Right lung (tissue), 10 donors: ENCODE measurements at places on chromosomes 5 and 9.
A peak's percentile ranks its signal among the peaks of the same experiment; 100 is the strongest.

GRCh38 chr5:110297152-110297670, 429.3 kb downstream of the TMEM232 start:
- DNase-seq, result no peak

DNA sequence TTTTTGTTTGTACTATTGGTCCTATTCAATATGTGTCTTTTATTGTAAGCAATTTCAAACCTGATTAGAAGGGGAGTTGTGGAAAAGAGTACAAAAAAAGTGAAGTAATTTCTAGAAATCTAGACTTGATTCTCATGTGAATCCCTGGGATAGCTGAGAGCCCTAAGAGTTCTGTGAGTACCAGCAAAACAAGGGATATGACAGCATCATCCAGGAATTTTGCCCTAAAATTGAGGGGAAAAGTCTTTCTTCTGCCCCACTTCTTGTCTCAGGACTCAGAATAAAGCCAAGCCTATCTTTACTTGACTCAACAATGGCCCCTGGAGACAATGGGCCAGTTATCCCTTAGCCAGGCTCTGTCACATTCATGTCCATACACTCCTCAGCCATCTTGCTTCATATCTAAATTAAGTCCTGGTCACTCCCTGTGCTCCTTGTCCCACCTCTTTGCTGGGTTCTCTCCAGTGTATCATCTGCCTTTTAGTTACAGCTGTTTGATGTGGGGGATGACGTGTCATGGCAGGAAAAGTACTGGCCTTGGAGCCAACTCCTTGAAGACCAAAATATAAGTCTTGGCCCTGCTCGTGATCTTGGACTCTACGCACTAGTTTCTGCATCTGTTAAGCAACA, 81.2 kb downstream of the ADAMTS12 start:
- DNase-seq, result no peak

DNA sequence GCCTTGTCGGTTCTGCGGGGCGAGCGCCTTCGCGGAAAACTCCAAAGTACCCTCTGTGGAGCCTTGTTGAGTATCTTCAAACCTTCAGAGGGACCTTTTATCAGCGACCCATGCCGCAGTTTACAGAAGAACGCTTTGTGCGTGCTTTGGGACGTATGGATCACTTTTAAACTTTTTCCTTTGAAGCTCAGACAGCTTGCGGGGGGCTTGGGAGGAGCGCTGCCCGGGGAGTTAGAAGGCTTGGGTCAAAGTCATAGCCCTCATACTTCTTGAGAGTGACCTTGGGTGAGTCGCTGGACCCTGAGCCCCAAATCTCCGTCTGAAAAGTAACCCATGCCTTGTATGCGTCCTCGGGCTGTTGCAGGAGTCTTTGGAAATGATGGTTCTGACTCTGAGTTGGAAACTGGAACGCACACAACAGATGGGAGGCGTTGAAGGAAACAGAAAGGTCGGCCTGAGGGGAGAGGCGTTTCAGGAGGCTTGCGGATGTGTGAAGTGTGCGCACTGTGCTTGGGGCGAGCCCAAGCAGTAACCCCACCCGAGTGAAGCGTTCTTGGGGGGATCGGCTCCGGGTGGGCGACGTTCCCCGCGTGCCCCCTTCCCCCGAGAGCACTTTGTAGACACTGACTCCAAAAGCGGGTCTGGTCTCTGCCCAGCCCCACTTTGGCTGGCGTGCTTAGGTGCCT, 661 bp upstream of the SLC25A51 start:
- DNase-seq, result no peak

DNA sequence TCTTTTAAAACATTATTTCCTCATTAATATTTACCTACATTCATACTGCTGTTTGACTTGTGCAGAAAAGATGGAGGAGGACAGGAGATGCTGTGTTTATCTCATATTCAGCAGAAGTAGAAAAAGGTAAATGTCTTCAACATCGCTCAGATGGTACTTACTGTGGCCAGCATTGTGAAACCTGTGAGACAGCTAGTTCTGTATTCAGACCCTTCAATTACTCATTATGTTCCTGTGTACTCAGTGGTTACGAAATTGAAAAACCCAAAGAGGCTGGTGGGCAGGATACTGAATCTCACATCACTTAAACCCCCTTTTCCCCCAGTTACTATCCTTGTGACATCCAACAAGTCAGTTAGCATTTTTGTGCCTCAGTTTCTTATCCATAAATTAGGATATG, 216.0 kb downstream of the KDM4C start:
- no peak for DNase-seq

GRCh38 chr9:126412905-126413304, 86.3 kb downstream of the MVB12B start:
- no peak for DNase-seq

DNA sequence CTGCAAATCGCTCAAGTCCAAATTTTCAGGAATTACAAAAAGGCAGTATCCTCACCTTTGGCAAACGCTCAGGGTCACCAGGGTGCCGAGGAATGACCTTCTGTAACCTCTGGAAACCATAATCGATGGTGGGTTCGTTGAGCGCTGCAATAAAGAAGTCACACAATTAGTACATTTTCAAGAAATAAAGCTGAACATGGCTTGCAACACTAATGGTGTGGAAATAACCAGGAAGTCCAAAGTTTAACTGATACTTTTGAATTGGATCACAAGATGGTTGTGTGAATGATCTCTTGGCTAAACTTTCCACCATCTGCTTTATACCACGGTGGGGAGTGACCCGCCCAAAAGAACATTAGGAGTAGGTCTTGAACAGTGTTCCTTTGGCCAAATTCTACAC, 368.7 kb downstream of the EBF1 start:
- no peak for DNase-seq

GRCh38 chr5:115413651-115414050, 117.2 kb upstream of the CCDC112 start:
- no peak for DNase-seq

- no peak for DNase-seq
These were observed 22.9 kb upstream of the SPATA31C2 start for GRCh38 chr9:88161144-88161543.

DNA sequence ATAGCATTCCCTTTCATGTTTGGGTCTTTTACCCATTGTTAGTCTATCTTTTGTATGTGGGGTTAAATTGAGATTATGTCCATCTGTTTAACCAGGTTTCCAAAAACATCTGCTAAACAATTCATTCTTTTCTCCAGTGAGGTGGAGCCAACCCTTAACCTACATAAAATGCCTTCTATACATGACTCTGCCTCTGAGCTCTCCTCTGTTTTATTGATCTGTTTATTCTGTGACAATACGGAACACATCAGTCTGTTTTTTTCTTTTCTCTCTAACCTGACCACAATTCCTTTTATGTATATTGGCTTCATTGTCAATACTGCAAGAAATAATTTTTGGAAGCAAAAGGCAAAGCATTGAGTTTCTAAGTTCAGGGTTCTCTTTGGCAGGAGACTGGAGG, 9.9 kb upstream of the ARL15 start:
- no peak for DNase-seq

- no peak for DNase-seq
These were observed 106.7 kb upstream of the IER5L start for GRCh38 chr9:129284607-129285291.

DNA sequence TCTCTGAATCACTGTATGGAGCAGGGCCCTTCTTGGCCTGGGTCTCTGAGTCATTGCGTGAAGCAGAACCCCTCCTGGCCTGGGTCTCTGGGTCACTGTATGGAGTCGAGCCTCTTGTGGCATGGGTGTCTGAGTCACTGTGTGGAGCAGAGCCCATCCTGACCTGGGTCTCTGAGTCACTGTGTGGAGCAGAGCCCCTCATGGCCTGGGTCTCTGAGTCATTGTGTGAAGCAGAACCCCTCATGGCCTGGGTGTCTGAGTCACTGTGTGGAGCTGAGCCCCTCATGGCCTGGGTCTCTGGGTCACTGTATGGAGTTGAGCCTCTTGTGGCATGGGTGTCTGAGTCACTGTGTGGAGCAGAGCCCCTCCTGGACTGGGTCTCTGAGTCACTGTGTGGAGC, 94.0 kb upstream of the RAPGEF1 start:
- DNase-seq, result no peak

GRCh38 chr5:127064253-127064840, 9.0 kb downstream of the C5orf63 start:
- no peak for DNase-seq

DNA sequence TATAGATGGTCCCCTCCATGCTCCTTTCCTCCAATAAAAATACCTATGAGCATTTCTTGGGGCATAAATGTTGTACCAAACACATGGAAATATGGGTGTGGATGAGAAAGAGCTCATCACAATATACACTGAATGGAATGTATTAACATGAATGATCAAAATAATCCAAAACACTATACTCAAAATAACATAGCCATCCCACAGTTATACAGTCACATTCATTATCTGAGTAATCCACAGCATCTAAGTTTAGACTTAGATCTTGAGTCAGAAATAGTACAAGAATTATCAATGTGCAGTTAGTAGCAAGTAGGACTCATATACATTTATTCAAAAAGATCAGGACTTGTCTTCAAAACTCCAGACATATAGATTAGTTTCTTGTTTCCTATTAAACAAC, 175.2 kb upstream of the NREP start:
- DNase-seq, result no peak

DNA sequence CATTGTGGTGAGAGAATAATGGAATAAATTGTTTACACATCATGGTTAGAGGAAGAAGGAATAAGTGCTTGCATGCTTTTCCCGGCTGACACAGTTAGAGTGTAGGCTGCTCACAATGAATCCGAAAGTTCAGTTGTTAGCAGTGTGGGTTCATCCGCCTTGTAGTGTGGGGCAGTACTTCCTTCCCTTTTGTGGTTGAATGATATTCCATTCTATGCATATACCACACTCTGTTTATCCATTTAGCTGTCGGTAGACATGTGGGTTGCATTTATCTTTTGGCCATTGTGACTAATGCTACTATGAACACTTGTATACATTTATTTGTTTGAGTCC, 84.0 kb downstream of the COL5A1 start:
- no peak for DNase-seq

DNA sequence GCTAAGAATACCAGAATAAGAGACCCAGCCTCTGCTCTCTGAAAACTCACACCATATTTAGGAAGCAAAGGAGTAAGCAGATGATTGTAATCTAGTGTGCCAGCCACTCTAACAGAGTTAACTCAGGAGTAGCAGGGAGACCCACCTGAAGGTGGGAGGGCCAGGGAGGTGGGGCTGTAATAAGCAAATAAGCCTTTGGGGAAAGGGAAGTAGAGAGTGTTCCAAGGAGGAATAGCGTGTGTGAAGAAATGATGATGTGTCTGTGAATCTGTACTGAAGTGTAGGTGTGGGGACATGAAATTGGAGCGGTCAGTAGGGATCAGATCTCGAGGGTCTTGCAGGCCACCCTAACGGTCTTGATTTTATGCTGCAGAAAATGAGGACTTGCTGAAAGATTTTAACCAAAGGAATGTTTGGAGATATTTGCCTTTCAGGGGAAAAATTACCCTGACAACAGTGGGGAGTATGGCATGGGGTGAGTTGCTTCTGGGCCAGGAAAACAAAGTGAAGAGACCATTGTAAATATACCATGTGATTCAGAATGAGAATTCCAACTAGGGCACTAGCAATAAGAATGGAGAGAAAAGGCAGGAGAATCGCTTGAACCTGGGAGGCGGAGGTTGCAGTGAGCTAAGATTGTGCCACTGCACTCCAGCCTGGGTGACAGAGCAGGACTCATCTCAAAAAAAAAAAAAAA, 44.1 kb upstream of the FSD1L start:
- no peak for DNase-seq

DNA sequence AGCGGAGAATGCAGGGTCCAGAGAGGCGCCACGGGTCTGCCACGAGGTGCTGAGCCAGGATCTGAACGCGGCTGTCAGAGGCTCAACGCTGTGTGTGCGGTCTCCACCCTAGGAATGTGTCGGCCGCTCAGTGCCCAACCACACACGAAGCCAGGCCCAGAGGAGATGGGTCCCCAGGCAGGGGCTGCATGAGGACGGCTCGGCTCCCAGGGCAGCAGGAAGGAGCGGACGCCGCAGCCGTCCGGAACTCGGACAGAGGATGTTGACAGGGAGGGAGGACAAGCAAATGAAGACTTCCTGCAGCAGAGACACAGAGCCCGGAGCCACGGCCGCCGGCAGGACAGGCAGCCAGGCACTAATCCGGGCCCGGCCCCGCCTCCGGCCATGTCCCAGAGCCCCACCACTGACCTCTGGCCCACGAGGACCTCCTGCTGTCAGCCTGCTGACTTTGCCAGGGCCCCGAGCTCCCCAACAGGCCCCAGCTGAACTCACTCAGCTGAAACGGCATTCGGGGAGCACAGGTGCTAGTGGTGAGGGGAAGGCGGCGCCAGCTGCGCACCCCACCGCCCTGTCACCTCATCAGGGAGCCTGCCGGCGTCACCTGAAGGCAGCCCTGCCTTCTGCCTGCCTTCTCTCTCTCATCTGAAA, 12.7 kb downstream of the VAV2 start:
- peak; percentile 60 for DNase-seq

- DNase-seq, result no peak
These were observed 13.8 kb upstream of the LHX2 start for GRCh38 chr9:123997665-123998277.

DNA sequence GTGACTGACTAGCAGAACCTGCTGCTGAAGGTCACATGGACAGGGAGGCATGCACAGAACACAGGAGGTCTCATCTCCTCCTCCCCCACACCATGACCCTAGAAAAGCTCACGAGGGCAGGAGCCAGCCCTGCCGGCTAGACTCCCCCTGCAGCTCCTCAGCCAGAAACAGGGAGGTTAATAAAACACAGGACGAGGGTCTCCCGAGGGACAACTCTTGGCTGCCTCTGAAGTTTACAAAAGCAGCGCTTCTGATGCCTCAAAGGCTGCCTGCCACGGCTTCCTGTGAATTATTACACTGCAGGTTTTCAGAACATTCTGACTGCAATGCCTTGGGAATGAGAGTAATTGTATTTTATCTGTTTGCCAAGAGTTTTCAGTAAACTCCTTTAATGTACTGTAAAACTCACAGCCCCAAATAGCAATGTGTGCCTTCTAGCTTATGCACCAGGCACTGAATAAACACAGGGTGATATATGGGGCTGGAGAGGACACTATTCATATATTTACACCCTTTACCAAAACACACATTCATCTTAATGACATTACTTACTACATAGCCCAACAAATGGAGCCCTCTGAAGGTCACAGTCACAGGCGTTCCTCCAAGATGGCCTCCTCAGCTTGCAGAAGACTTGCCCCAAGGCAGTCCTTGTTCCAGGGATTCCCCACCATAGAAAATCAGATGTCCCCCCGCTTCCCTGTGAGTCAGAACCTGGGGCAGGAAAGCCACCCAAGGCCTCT, 83.7 kb downstream of the C5orf15 start:
- no peak for DNase-seq

- DNase-seq, result no peak
These were observed 190.2 kb downstream of the TRPM6 start for GRCh38 chr9:74697535-74697934.
